Hepatocyte (in vitro differentiated cells): ENCODE measurements at places on chromosomes 5 and 9. TPM values are rescaled to one million over a fixed set of nuclear protein-coding genes. Genes with fewer than 3 reads are reported as not detected.

DNA sequence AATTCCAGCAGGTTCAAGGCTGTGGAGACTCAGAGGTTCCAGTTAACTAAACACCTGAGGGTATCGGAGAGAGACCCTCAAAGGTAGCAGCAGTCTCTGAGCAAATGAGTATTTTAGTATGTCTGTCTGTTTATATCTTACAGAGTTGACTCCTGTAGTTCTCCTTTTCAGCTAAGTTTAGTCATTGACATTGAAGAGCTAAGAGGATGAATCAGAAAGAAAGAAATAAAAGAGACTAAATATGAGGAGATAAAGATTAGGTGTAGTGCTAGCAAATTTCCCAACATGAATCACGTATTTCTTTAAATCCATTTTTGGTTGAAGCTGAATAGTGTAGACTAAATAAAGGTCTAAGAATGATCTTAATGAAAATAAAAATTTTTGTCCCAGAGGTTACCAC lies 474.0 kb upstream of the RGMB start:
- no peaks in the 10 kb centered on the region for H3K4me1 ChIP-seq
- no peak for DNase-seq
- no peak overlapping the region for H3K27ac ChIP-seq
- H3K27me3 ChIP-seq = no peaks in the 10 kb centered on the region

GRCh38 chr9:119370816-119371215 lies 1.6 kb upstream of the BRINP1 start:
- H3K27ac ChIP-seq = no peak overlapping the region
- DNase-seq = peak; percentile 82
- H3K36me3 ChIP-seq = no peaks in the 10 kb centered on the region
- H3K27me3 ChIP-seq = peaks cover 56% of the 10 kb centered on the region
- no peak overlapping the region for H3K4me3 ChIP-seq
- H3K4me1 ChIP-seq = no peaks in the 10 kb centered on the region

DNA sequence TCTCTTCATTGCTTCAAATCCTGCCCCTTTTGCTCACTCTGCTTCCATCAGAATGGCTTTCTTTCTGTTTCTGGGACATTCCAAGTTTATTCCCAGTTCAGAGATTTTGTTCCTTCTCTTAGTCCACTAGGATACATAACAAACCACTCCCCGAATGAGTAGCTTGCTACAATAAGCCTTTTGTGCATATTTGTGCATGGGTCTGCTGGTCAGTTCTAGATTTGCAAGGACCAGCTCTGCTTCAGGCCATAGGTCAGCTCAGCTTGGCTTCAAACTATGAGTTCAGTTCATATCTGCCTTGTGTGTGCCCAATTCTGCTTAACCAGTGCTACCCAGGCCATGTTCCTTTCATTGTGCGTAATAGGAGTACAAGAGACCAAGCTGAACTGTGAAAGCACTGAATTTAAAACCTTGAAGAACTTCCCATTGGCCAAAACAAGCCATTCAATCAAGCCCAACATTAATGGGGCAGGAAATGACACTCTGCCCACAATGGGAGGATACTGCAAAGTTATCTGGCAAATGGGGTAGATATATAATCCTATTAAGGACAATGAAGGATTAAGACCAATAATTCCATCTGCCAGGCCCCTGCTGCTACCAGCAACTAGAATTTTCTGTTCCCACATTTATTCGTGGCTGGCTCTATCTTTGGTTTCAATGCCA lies 328.8 kb downstream of the PRELID2 start:
- DNase-seq = no peak
- H3K27me3 ChIP-seq = no peaks in the 10 kb centered on the region
- no peak overlapping the region for H3K4me3 ChIP-seq
- no peaks in the 10 kb centered on the region for H3K36me3 ChIP-seq
- peaks cover 13% of the 10 kb centered on the region for H3K4me1 ChIP-seq

DNA sequence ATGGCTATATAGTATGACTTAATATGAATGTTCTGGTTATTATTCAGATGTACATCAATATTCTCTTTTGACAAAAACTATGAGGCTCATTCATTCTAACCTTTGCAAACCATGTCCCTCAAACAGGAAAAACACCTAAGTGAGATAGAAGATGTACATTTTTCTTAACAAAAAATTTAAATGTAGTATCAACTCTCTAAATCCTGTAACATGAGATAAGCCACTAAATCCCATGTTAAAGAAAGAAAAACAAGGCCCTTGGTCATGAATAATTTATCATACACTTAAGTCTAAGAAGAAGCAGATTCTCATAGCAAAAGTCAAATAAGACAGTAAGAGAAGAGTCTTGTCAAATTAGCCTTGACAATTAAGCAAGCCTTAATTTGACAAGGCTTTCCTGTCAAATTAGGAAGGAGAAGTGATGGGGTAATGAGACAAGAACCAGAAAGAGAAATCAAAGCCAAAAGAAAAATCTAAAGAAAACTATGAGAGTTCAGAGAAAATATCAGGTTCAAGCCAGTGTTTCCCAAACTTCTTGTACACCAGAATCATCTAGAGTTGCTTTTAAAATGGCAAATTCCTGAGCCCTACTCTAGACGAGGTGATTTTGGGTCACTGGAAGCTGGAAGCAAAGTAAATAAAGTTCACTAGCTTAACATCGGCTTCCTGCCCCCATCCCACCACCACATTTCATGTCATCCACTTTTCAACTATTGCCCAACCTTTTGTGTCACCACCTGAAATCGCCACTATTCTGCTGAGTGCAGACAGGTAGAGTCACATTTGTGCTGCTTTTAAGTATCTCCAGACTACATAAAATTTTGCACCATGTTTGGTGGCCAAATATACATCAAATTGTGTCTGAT lies 76.5 kb downstream of the NR6A1 start:
- H3K4me1 ChIP-seq = no peaks in the 10 kb centered on the region
- H3K27me3 ChIP-seq = no peaks in the 10 kb centered on the region
- no peaks in the 10 kb centered on the region for H3K36me3 ChIP-seq

DNA sequence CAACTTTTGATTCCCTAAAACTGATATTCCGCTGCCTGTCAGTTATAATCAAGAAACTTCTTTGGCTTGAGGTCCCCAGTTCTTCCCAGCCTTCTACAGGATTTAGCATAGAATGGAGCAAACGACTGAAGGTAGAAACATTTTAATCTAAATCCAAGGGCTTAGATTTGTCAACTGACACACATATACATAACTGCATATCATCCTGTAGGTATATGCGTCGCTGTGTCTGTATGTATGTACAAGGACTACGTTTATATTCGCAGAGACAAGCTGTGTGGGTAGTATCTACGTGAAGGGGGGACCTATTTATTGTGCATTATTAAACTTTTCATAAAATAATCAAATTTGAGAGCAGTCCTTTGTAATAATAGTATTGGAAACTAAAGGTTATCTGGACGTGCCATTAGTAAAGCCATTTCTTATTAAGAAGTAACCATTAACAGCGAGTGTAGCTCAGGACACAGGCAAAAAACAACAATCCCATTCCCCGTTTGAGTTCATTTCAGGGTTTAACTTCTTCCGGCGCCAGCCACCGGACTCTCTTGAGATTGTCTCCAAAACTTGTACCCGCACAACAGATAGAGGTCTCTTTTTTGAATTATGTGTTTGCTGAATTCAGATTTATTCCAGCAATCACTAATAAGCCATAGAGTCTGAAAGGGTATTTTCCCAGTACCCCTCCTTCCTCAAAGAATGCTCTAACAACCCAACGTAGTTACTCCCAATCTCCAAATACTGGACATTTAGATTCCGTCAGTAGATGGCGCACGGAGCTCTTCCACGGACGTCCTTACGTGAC lies 2.1 kb upstream of the MLLT3 start:
- no peaks in the 10 kb centered on the region for H3K27me3 ChIP-seq
- no peak overlapping the region for H3K27ac ChIP-seq
- DNase-seq = peak; percentile 84
- no peaks in the 10 kb centered on the region for H3K36me3 ChIP-seq
- H3K4me3 ChIP-seq = peak overlapping the region; percentile 19
- H3K4me1 ChIP-seq = peaks cover 7% of the 10 kb centered on the region

GRCh38 chr5:146048994-146049703 lies 56.2 kb downstream of the PLAC8L1 start:
- H3K27me3 ChIP-seq = no peaks in the 10 kb centered on the region
- peak; percentile 81 for DNase-seq
- H3K36me3 ChIP-seq = peaks cover 10% of the 10 kb centered on the region
- H3K27ac ChIP-seq = no peak overlapping the region

- DNase-seq = no peak
- H3K4me1 ChIP-seq = peaks cover 9% of the 10 kb centered on the region
- H3K27ac ChIP-seq = no peak overlapping the region
- no peaks in the 10 kb centered on the region for H3K27me3 ChIP-seq
- no peak overlapping the region for H3K4me3 ChIP-seq
These were observed 15.6 kb downstream of the RABL6 start for GRCh38 chr9:136823136-136824046.

GRCh38 chr5:10601246-10602030 lies 37.6 kb downstream of the ANKRD33B start:
- H3K4me1 ChIP-seq = peaks cover 8% of the 10 kb centered on the region
- H3K27me3 ChIP-seq = no peaks in the 10 kb centered on the region
- H3K36me3 ChIP-seq = no peaks in the 10 kb centered on the region
- DNase-seq = peak; percentile 69
- H3K27ac ChIP-seq = peak overlapping the region; percentile 47

DNA sequence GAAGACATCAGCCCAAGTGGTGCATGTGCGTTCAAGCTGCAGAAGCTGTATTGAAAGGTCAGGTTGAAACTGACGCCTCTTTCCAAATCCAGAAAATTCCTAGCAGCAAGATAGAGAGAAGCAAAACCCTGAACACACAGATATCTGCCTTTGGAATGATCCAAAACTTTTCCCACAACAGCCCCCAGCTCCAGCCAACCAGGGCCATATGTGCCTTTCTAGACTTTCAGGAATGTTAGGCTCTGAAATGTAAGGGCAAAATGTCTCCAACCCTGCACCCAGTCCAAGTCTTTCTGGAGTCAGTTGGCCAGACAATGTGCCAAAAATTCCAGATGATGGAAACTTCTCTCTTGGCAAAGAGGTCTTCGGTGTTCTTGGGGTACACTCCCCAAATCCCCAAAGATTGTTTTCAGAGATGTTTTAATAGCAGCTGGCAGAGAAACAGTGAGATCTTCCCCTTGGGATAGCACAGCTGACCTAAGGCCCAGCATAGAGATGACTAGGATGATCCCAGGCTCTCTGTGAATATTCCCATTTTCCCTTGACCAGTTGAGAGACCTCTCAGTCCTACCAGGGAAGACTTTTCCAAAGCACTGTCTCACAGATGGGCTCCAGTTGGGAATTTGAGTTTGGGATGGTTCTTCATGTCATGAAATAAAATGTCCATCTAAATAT lies 440.4 kb upstream of the CD180 start:
- H3K27ac ChIP-seq = no peak overlapping the region
- no peak overlapping the region for H3K4me3 ChIP-seq
- H3K4me1 ChIP-seq = no peaks in the 10 kb centered on the region
- H3K27me3 ChIP-seq = no peaks in the 10 kb centered on the region
- no peaks in the 10 kb centered on the region for H3K36me3 ChIP-seq
- DNase-seq = no peak

DNA sequence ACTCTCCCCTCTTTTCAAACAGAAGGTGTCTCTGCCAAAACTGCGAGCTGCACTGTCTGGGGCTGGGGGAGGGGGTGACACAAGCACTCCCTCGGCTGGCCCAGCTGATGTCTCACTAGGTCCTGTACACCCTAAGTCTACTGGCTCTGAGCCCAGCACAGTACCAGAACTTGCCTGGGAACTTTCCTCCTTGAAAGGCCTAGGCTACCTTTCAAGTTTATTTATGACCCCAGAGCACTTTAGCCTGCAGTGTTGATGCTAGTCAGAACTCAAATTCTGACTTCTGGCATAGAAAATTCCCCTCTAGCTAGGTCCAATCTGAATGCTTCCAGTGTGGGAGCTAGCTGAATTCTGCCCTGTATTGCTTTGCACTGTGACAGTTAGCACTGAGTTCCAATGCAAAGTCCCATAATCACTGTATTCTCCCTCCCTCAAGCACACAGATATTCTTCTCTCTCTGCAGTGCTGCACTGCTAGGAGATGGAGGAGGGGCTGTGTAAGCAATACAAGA lies 10.5 kb downstream of the LURAP1L start:
- H3K4me3 ChIP-seq = no peak overlapping the region
- H3K36me3 ChIP-seq = no peaks in the 10 kb centered on the region
- H3K27ac ChIP-seq = peak overlapping the region; percentile 97
- peak; percentile 31 for DNase-seq
- H3K27me3 ChIP-seq = no peaks in the 10 kb centered on the region

DNA sequence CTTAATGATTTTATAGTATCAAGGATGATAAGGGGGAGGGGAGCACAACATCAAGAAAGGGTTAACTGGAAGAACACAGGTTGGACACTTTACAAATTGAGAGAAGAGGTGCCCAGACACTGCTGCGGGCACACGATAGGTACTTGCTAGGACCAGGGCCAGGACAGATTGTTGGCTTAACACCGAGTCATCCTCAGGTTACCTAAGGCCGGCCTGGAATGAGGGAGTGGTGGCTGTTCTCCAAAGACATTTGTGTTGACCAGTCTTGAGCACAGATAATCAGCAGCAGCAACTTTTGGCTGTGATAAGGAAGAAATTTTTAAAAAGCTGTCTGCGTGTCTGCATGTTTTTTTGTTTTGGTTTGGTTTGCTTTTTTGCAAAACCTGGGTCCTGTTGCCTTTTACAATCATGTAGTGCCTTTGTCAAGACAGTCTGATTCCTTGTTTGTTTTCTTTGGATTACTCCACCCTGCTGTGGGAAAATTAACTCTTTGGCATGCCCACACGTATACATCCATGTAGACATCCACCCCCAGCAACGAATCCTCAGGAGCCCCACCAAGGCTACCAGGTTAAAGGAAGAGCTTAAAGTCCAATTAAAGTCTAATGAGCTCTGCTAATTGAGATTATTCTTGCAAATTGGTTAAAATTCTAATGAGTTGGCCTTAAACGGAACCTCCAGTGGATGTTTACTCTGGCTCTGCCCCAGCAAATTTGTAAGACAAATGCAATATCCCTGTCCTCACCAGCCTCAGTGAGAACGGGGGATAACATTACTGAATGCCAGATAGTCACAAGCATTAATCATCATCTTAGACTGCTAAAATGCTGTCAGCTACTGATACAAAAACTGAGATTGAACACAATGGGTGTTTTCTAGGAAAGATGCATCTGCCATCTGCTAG lies 382.3 kb downstream of the ACTL7B start:
- no peak for DNase-seq
- no peaks in the 10 kb centered on the region for H3K27me3 ChIP-seq
- no peak overlapping the region for H3K4me3 ChIP-seq

GRCh38 chr5:72597456-72597948 lies 90.3 kb upstream of the ZNF366 start:
- H3K27ac ChIP-seq = peak overlapping the region; percentile 93
- no peaks in the 10 kb centered on the region for H3K36me3 ChIP-seq
- DNase-seq = peak; percentile 75

- peak overlapping the region; percentile 60 for H3K27ac ChIP-seq
- no peak for DNase-seq
- no peak overlapping the region for H3K4me3 ChIP-seq
- no peaks in the 10 kb centered on the region for H3K27me3 ChIP-seq
- H3K36me3 ChIP-seq = no peaks in the 10 kb centered on the region
These were observed 24.3 kb downstream of the DUSP1 start for GRCh38 chr5:172746725-172747124.

GRCh38 chr5:157025093-157025698 lies 33.7 kb downstream of the HAVCR1 start:
- no peak overlapping the region for H3K4me3 ChIP-seq
- H3K4me1 ChIP-seq = no peaks in the 10 kb centered on the region
- H3K36me3 ChIP-seq = no peaks in the 10 kb centered on the region
- no peaks in the 10 kb centered on the region for H3K27me3 ChIP-seq
- DNase-seq = no peak
- H3K27ac ChIP-seq = no peak overlapping the region

NOL8 gene
- 17.5 and 25.6 TPM in 2 replicates for polyA plus RNA-seq

COX7C gene
- 1,020 and 1,056 TPM in 2 replicates for polyA plus RNA-seq

MTRR gene
- polyA plus RNA-seq = 18.0 and 24.8 TPM in 2 replicates

FBN2 gene
- polyA plus RNA-seq = 41.0 and 56.7 TPM in 2 replicates

ENTREP1 gene
- polyA plus RNA-seq = 0.94 and 4.9 TPM in 2 replicates

NIM1K gene
- 0.57 TPM in 1 of 2 replicates, not detected in the other for polyA plus RNA-seq
